Stimulated activated CD8-positive, alpha-beta memory T cell treated with anti-CD3 and anti-CD28 coated beads, Interleukin-7, amount 100 ng/mL, for 48 hours (primary cell): ENCODE measurements at places on chromosomes 3 and 15.

GRCh38 chr3:160720123-160720746 is 35.8 kb upstream of the PPM1L start:
- DNase-seq = no peak

- no peak for DNase-seq
These were observed 107.7 kb upstream of the TSC22D2 start for GRCh38 chr3:150300388-150300787.

- no peak for DNase-seq
These were observed 32.5 kb upstream of the AP3B2 start for GRCh38 chr15:82742134-82742533.

- DNase-seq = no peak
These were observed 188.4 kb downstream of the SATB1 start for GRCh38 chr3:18236726-18237125.

GRCh38 chr15:25784876-25785640 is 78.1 kb downstream of the ATP10A start:
- DNase-seq = no peak
